PC-3 (cell line): ENCODE measurements at places on chromosomes 2 and 18. TPM values are rescaled to one million over a fixed set of nuclear protein-coding genes. Genes with fewer than 3 reads are reported as not detected.

GRCh38 chr2:451495-451894 is 163.6 kb upstream of the ALKAL2 start:
- no peak overlapping the region for H3K4me3 ChIP-seq
- no peak for DNase-seq
- H3K27me3 ChIP-seq = peaks cover 22% of the 10 kb centered on the region; the same call in 1 of the 2 replicates
- no peak overlapping the region for H3K27ac ChIP-seq
- H3K36me3 ChIP-seq = no peaks in the 10 kb centered on the region
- no peaks in the 10 kb centered on the region for H3K4me1 ChIP-seq

- peak; percentile 49 for DNase-seq
- no peaks in the 10 kb centered on the region for H3K27me3 ChIP-seq
- H3K27ac ChIP-seq = no peak overlapping the region
- H3K4me3 ChIP-seq = no peak overlapping the region
- no peaks in the 10 kb centered on the region for H3K4me1 ChIP-seq
Observed at GRCh38 chr18:37251679-37252078, 313.9 kb downstream of the CELF4 start.

DNA sequence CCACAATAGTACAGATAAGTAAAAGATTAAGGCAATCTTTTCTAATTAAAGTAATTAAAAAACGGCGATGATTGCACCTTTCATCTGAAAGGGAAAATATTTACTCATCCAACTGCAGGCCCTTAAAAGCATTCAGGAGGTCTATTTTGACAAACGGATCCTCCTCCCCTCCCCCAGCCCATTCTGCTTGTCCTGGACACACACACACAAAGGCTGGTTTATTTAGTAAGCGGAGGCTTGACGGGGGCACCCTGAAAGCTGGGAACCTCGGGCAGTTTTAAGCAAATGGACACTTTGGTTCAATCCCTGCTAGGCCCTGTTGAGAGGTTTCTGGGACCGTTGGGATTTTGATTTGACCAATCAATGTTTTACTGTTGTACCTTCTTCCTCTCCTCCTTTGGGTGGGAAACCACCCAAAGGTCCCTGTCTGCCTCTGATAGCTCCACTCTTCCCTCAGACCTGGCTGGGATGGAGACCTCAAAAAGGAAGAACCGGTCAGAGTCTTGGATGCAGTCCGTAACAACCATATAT is 135.8 kb upstream of the HAAO start:
- DNase-seq = no peak
- no peaks in the 10 kb centered on the region for H3K36me3 ChIP-seq
- no peaks in the 10 kb centered on the region for H3K4me1 ChIP-seq
- H3K27me3 ChIP-seq = no peaks in the 10 kb centered on the region
- H3K27ac ChIP-seq = no peak overlapping the region

GRCh38 chr2:14614017-14614416 is 18.5 kb upstream of the LRATD1 start:
- no peak overlapping the region for H3K4me3 ChIP-seq
- H3K27ac ChIP-seq = no peak overlapping the region
- H3K36me3 ChIP-seq = no peaks in the 10 kb centered on the region
- DNase-seq = no peak
- no peaks in the 10 kb centered on the region for H3K27me3 ChIP-seq

- peak; percentile 41 for DNase-seq
- H3K4me1 ChIP-seq = no peaks in the 10 kb centered on the region
- peaks cover 10% of the 10 kb centered on the region for H3K27me3 ChIP-seq
- H3K36me3 ChIP-seq = no peaks in the 10 kb centered on the region
- H3K27ac ChIP-seq = no peak overlapping the region
Observed at GRCh38 chr2:171529914-171530313, 7.6 kb downstream of the CYBRD1 start.

GRCh38 chr18:23230686-23231085 is 95.4 kb downstream of the CABLES1 start:
- DNase-seq = no peak
- H3K4me3 ChIP-seq = no peak overlapping the region
- H3K4me1 ChIP-seq = peaks cover 43% of the 10 kb centered on the region
- H3K27me3 ChIP-seq = no peaks in the 10 kb centered on the region
- H3K27ac ChIP-seq = peak overlapping the region; percentile 79

GRCh38 chr2:120241684-120242083 is 11.0 kb upstream of the RALB start:
- peaks cover 62% of the 10 kb centered on the region for H3K4me1 ChIP-seq
- H3K36me3 ChIP-seq = no peaks in the 10 kb centered on the region

- peaks cover 3% of the 10 kb centered on the region; the same call in 1 of the 2 replicates for H3K27me3 ChIP-seq
- no peaks in the 10 kb centered on the region for H3K36me3 ChIP-seq
- DNase-seq = no peak
- H3K4me1 ChIP-seq = no peaks in the 10 kb centered on the region
Observed at GRCh38 chr2:66966631-66967030, 430.5 kb upstream of the ETAA1 start.

GRCh38 chr18:7579918-7580542 is 12.9 kb downstream of the PTPRM start:
- DNase-seq = no peak
- H3K4me3 ChIP-seq = no peak overlapping the region
- H3K27ac ChIP-seq = no peak overlapping the region
- H3K27me3 ChIP-seq = no peaks in the 10 kb centered on the region
- H3K36me3 ChIP-seq = no peaks in the 10 kb centered on the region

GRCh38 chr2:237591141-237591881 is 777 bp upstream of the RAB17 start:
- no peaks in the 10 kb centered on the region for H3K36me3 ChIP-seq
- no peaks in the 10 kb centered on the region for H3K27me3 ChIP-seq
- peak overlapping the region; percentile 87 for H3K27ac ChIP-seq
- peak overlapping the region; percentile 71 for H3K4me3 ChIP-seq

DNA sequence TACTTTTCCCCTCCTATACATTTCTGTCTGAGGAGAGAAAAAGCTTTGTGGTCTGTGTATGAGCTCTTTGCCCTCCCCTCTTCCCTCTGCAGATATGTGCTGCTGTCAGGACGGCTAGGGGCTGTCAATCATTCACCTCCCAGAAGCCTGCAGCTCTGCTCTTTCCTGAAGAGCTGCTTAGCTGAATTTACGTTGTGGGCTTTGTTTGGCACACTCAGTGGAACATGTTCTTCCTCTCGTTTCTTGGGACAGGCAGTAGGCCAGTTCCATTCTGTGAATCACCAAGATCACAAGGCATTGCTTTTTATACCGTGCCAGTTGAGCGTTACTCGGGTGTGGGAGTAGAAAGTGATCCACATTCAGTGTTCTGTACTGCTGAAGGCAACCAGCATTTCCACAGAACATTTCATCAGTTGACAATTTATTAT is 136.7 kb downstream of the LAMA3 start:
- peak; percentile 37 for DNase-seq
- peak overlapping the region; percentile 44 for H3K27ac ChIP-seq
- peaks cover 74% of the 10 kb centered on the region for H3K36me3 ChIP-seq
- H3K27me3 ChIP-seq = no peaks in the 10 kb centered on the region
- peaks cover 25% of the 10 kb centered on the region for H3K4me1 ChIP-seq

The CIB4 gene
- not detected in 2 replicates for total RNA-seq

The GRB14 gene
- 0.63 and 0.84 TPM in 2 replicates for total RNA-seq

The GPC1 gene
- total RNA-seq = 37.1 and 56.7 TPM in 2 replicates
